ENCODE measurements at places on chromosomes 6 and 20.

- no peak for DNase-seq
These were observed 28.8 kb upstream of the MYLK2 start for GRCh38 chr20:31790401-31790800.

- no peak for DNase-seq
These were observed 610.9 kb upstream of the CITED2 start for GRCh38 chr6:139985236-139985815.

DNA sequence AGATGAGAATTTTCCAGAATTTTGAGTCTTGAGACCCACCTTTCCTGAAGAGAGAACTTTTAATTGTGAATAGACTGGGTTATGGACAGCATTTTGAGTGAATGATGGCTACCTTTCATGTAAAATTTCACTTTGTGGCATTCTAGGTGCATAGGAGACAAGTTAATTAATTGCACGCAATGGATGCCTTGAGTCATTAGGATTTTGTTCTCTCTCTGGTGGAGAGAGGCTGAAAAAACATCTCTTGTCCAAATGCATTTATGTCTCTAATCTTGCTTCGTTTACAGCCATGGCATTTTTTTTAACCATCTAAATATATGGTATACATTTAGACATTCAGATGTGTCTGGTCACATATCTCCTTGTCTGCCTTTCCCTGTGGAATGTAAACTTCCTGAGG is 3.1 kb downstream of the RHAG start:
- DNase-seq: no peak

DNA sequence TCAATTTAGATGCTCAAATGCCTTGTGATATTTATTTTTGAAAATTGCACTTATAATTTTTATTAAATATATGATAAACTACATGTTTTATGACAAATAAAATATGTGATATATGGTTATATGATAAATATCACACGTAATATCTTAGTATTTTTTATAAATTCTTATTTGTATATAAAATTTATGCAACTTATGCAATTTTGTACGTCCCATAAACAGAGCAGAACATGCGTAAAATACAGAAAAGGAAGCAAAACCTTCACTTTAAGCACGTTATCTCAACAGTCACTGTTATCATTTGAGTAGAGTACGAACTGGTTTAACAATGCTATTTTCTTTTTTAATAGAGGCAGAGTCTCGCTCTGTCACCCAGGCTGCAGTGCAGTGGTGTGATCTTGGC is 15.7 kb upstream of the ADRM1 start:
- DNase-seq: no peak

- DNase-seq: no peak
These were observed 2.3 kb downstream of the ZBTB2 start for GRCh38 chr6:151388997-151389617.

DNA sequence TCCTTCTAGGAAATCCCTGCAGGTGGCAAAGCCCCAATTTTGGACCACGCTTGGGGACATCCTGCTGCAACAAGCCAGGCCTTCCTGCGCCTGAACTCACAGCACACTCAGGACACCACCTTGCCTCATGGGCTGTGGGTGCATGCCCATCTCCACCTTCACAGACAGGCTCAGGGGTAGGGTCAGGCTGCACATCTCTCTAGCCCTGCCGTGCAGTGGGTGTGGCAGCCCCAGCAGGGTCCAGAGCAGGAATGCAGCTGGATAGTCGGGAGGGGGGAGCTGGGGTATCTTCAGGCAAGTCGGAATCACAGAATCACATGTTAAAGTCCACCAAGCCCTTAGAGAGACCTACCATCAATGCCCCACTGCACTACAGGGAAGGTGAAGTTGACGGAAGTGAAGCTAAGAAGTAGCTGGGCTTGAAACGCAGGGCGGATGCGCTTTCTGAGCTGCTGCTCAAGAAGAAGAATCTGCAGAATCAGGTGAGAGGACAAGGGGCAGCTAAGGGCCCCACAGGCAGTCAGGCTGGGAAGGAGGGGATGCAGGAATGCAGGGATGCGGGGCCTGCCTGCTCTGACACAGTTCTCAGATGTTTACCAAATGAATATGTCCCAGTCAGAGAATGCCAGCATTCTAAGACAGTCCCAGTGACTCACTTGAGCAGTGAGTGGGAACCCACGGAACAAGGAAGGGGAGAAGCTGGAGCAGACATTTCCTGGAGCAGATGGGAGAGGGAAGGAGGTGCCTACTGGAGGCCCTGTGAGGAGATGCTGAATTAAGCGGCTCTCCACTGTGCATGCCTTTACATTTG is 11.3 kb downstream of the SERPINB6 start:
- DNase-seq: no peak

DNA sequence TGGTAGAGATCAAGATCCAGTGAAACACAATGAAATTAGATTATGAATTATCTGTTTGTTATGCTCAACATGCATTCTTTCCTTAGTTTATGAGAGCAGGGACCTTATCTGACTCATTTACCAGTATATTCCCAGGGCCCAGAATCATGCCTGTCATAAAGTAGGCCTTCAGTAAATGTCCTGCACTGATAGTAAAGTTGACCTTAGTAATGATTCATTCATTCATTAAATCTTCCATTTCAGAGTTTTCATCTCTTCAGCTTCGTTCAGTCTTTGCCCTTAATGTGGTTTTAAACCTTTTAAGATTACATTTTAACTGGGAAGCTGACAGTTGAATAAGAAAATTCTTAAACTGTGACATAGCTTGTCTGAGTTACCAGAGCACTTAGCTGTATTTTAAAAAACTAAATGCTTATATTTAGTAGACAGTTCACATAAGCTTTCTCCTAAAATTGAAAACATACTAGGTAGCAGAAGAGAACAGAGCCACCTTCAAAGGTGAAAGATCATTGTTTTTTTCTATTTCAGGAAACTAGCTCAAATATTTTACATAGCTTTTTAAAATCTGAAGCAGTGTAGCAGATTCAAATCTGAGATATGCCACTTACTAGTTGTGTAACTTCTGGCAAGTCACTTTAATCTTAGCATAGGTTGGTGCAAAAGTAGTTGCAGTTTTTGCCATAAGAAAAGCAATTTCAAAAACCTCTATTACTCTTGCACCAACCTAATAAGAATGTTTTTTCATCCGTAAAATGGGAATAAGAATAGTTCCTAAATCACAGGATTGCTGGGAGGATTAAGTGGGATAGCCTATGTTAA is 41.4 kb downstream of the MCM8 start:
- no peak for DNase-seq

DNA sequence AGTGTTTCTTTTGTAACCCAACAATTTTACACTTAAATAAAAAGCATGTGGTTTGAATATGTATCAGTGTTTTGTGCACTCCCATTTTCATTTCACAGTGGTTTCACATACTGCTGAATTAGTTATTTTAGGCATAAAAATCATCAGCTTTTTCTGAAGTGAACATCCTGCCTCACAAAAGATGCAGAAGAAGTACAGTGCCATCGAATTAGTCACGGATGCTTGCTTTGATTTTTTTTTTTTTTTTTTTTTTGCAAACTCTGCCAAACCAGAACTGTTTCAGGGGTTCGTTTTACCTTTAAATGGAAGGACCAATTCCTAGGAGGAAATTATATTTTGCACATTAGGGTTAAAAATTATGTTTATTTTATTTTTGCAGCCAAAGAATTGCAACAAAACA is 158.6 kb downstream of the RPS12 start:
- no peak for DNase-seq

GRCh38 chr6:68716620-68717019 is 81.5 kb downstream of the ADGRB3 start:
- DNase-seq: no peak

DNA sequence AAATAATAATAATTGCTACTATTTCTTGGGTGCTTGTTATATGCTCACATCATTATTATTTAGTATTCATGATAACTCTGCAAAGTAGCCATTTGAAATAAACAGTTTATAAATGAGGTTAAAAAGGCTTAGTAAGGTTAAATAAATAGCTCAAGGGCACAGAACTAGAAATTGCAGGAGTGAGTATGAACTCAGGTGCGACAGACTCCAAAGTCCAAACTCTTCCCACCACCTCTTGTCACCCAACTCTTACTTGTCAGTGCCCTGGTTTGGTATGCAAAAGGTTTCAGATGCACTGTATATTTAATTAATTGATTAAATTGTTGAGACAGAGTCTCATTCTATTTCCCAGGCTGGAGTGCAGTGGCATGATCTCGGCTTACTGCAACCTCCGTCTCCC is 20.7 kb upstream of the CDC5L start:
- no peak for DNase-seq

DNA sequence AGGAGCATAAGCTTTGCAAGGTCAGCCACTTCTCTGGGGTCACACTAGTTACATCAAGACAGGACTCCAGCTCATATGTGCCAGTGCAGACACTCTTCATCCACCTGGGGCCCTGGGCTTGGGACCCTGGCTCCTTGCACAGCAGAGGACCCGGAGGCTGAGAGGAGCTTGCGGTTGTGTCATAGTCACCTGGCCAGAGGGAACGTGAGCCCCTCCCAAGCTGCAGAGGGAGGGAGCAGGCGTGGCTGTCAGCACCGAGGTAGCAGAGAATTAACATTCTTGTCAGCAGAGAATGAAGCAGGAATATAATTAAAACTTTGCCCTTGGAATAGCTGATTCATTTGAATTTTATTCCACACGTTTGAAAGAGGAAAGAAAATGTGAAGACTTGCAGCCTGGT is 36.8 kb downstream of the BCAS4 start:
- no peak for DNase-seq

- DNase-seq: no peak
These were observed 30.7 kb upstream of the MRGBP start for GRCh38 chr20:62765432-62766070.

DNA sequence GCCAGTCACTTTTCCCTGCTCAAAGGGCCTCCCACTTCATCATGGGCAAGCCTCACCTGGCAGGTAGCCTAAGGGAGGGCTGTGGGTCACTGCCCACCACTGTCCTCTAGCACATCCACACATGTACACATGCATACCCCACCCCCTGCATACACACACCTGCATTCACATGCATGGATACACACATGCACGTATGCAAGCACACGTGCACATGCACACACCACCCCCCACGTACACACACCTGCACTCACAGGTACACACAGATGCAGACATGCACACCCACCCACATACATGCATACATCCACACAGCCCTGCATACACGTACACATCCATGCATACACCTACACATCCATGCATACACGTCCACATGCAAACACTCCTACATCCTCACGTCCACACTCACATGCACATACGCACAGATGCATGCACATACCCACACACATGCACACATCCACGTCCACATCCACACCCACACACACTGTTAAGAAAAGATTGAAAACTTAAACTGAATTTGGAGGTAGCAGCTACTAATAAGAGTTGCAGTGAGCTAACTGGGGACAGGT is 14.0 kb upstream of the EXOC2 start:
- DNase-seq: no peak

DNA sequence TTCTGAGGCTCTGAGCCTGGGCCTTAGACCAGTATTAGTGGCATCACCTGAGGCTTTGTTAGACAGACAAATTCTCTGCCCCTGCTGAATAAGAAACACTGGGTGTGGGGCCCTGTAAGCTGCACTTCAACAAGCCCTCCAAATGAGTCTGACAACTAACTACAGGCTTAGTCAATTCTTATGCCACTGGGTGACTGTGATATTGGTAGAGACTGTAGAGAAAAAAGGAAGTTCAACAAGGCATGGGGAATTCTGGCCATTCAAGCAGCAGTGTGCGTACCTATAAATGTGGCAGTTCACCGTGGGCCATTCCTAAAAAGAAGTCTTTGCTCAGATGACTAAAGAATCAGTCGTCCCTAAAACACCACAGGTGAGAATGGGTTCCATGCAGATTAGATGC is 82.7 kb downstream of the MDN1 start:
- no peak for DNase-seq

- no peak for DNase-seq
These were observed 266.5 kb downstream of the C6orf118 start for GRCh38 chr6:165042912-165043311.

GRCh38 chr6:1135726-1136414 is 176.0 kb upstream of the FOXQ1 start:
- DNase-seq: no peak

DNA sequence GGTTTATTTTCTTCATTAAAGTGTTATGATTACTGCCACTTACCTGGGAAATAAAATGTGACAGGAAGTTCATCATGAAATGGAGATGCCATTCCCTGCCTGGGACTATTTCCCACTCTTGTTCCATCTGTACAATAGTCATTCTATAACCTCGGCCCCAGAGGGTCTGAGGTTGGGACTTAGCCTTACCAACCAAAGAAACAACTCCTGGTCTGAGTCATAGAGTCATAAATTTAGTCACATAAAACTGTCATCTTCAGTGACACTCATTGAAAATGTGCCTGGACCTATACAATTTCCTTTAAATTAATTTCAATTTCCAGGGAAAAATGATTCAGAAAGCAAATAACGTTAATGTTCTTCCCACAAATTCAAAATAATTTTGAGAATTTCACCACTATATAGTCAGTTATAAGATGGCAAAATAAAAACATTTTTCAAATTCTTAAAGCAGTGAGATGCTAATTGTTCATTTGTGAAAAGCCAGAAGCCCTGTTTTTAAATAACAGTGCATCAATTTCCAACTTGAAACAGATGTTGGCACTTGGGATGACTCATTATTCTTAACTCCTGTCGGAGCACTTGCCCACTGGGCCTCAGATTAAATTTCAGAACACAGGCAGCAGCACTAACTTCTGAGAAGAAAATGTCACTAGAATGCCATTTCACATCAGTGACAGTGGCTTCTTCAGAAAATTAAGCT is 201.2 kb upstream of the SMLR1 start:
- no peak for DNase-seq

GRCh38 chr6:53943395-53943794 is 148.6 kb downstream of the LRRC1 start:
- DNase-seq: no peak

DNA sequence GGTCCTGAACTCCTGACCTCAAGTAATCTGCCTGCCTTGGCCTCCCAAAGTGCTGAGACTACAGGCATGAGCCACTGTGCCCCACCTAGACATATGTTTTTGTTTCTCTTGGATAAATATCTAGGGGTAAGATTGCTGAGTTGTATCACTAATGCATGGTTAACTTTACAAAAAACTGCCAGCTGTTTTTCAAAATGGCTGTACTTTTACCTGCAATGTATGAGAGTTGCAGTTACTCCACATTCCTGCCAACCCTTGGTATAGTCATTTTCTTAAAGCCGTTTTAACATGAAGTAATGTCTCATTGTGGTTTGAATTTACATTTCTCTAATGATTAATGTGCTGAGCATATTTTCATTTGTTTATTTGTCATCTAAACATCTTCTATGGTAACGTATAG is 289.7 kb downstream of the UTRN start:
- no peak for DNase-seq

DNA sequence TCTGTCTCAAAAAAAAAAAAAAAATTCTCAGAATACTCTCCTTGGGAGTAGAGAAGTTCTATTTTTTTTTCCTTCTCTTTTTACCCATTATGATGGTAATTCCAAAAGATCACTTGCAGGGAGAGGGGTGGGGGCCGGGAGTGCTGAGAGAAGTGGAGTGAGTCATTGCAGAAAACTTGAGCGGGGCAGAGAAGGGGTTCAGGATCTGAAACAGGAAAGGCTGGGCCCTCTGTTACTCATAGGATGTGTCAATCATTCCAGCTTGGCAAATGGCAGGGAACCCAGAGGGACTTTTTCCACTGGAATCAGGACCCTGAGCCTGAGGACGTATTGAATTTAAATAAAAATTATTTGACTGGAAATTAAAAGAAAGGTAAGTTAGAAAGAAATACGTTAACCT is 111.4 kb upstream of the ARMC2 start:
- DNase-seq: no peak

- DNase-seq: no peak
These were observed 146.0 kb downstream of the PHACTR3 start for GRCh38 chr20:59750209-59750840.

GRCh38 chr6:130585587-130585986 is 219.8 kb downstream of the TMEM200A start:
- DNase-seq: no peak

Data from NCI-H1092 treated with DMSO at 0.1 percent for 48 hours (cell line).